ENCODE measurements at places on chromosomes 7 and 10. TPM values are rescaled to one million over a fixed set of nuclear protein-coding genes. Genes with fewer than 3 reads are reported as not detected.

- no peak for DNase-seq
Measured at GRCh38 chr7:130397051-130397757, 16.9 kb downstream of the CPA1 start.

DNA sequence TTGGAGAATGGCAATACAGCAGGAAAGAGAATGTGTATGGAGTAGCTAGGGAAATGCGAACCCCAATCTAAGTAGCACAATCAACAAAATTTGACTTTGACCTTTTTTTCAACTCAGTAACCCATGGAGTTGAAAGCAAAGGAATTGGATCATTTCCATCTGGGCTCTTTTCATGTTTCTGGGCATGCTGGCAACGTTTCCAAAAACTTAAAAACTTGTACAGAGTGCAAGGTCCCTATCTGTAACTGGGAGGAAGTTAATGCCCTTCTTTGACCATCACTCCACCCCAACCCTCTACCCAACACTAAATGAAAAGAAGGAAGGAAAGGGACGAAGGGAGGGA is 1.3 kb upstream of the HIBADH start:
- DNase-seq, result no peak

LIPF gene
- not detected for total RNA-seq

PANK1 gene
- 2.6 TPM for total RNA-seq

DNA sequence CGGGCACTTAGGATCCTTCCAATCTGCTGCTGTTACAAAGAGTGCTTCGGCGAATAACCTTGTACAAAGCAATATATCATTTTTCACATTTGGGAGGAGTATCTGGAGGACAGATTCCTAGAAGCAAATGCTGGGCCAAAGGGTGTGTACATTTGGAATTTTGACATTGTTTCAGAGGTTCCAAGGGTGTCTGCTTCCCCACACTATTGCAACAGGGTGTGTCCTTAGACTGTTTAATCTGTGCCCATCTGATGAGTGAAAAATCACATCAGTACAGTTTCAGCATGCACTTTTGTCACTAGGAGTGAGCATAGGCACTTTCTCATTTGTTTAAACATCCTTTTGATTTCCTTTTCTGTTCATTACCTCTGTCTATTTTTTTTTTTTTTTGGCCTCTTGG is 8.6 kb upstream of the ELFN1 start:
- no peak for DNase-seq

GRCh38 chr7:467393-467828 is 52.2 kb downstream of the PDGFA start:
- DNase-seq, result no peak

DNA sequence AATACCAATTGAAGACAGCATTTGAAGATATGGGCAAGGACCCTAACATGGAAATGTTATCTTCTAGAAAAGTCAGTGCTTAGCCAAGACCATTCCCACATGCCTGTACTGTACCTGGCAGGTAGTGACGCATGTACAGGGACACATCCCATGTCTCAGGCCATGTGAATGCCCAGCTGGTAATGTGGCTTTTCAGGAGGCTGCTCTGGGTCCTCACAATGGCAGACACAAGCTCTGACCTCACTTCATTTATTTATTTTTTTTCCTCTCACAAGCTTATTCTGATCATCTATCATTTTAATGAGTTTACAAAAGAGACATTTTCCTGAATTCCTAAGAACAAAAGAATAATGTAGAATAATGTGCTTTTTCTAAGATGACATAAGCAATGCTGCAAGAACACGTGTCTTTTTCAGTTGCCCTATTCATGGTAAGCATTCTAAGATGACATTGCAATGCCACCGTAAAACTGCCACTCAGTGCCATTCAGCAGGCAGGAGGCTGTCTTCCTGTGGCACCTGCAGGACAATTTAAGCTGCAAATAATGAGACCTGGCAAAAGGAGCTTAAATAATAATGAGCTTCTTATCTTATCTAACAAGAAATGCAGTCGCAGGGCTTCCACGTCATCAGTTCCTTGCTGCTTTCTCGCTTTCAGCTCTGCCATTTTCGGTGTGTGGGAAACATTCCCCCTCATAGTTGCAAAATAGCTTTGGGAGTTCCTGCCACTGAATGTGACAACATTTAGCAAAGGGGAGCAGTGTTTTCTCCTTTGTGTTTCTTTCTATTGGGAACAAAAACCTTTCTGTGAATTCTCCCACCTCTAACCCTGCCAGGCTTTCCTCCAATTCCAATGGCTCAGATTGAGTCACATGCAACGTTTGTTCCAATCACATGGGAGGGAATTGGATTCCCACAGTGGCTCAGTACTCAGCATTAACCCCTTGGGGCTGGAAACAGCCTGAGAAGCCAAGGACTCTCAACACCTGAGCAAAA is 113.0 kb downstream of the SEC23IP start:
- DNase-seq, result no peak

AOC1 gene
- total RNA-seq, result 0.67 TPM

DNA sequence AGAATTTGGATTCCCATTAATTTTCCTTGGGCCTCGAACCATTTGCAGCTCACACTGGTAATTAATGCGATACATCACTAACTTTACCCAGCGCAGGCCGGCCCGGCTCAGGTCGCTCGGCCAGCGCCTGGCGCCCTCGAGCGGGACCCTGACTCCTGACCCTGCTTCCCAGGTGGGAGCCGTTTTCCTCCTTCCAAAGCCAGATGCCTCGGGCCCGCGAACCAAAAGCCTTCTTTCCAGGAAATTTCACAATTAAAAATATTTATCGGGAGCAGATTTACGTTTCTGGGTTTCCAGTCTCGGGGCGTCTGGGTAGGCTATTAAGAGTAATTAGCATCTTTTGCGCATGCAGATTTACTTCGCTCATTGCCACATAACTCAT is 12.2 kb downstream of the LBX1 start:
- DNase-seq, result no peak

GRCh38 chr7:122198581-122198980 is 54.5 kb upstream of the AASS start:
- DNase-seq, result no peak

SPDYE2 gene
- total RNA-seq, result not detected

GRCh38 chr7:39892361-39892760 is 57.7 kb upstream of the CDK13 start:
- DNase-seq, result no peak

- DNase-seq, result no peak
Measured at GRCh38 chr10:64067009-64067606, 545.9 kb downstream of the REEP3 start.

YWHAG gene
- 297 TPM for total RNA-seq
